ENCODE measurements at places on chromosomes 4 and X. TPM values are rescaled to one million over a fixed set of nuclear protein-coding genes. Genes with fewer than 3 reads are reported as not detected.

DNA sequence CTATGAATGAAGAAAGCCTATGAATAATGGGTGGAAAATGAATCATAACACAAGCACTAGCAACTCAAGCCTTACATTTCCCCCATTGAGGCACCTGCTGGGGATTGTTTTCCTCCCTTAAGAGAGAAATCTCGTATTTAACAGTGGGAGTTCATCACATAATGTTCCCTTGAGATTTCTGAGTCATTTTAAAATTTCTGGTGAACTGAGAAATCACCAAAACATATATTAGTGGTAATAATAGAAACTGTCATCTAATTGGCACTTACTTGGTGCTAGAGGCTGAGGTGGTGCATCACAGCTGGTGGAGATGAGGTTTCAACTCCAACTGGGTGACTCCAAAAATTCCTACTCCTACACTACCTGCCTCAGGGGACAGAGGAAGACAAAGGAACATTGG lies 561.3 kb upstream of the LCORL start:
- DNase-seq = no peak
- no peaks in the 10 kb centered on the region for H3K36me3 ChIP-seq
- H3K4me1 ChIP-seq = no peaks in the 10 kb centered on the region
- peaks cover 5% of the 10 kb centered on the region for H3K27me3 ChIP-seq

Gene ARHGEF9
- 18.6 TPM for total RNA-seq

DNA sequence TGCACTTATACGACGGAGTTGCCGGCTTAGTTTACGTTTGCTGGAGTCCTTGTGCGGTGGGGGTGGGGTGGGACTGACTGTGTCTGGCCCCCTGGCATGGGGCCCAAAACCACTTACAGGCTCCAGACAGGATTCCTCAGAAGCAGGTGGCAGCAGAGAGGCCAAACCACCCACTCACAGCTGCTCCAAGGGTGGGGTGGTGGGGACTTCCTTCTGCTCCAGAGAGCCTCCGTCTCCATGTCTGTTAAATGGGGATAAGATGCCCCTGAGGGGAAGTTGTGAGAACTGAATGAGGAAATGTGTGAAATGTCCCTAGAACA lies 36.7 kb downstream of the PSAPL1 start:
- no peak overlapping the region for H3K4me3 ChIP-seq
- peak; percentile 74 for DNase-seq
- no peaks in the 10 kb centered on the region for H3K27me3 ChIP-seq
- peaks cover 8% of the 10 kb centered on the region for H3K4me1 ChIP-seq

Gene RBM10
- 26.4 TPM for total RNA-seq

Gene GLUD2
- 15.2 TPM for total RNA-seq

Gene PAGE1
- total RNA-seq = not detected

Gene DDIT4L
- total RNA-seq = 4.4 TPM

Gene CASP3
- total RNA-seq = 74.1 TPM

DNA sequence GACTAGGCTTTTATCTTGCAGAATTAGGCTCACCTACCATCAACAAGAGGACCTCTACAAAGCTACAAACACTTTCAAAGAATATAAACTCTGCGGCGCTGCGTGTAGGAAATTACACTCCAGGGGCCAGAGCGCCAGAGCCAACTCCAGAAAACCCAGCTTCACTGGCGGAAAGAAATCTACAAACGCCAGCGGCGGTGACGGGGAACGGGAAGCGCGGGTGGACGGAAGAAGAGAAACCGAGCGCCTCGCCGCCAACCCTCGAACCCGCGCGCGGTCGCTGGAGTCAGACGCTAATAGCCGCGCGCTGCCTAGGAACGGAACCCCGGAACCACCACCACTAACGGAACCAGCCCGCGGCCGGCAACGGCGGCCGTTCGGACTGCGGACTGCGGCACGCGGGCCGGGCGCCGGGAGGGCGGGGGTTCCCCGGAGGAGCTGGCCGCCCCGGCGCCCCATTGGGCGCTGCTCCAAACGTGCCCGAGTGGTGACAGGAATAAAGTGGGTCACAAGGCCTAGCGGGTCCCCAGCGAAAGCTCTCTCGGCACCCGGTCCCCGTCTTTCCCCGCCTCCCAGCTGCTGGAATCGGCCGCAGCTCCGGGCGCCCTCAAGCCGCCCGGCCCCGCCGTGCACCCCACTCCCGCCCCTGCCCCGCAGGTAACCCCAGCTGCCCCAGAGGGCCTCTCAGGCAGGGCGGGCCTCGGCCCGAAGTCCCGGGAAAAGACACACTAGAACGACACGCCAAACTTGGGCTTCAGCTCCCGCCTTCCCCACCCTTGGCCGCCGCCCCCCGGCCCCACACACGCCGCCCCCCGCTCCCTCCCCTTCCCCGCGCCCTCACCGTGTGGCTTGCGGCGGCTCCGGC lies 836 bp downstream of the CLOCK start:
- peak overlapping the region; percentile 70 for H3K4me3 ChIP-seq
- H3K27ac ChIP-seq = peak overlapping the region; percentile 96
- H3K36me3 ChIP-seq = no peaks in the 10 kb centered on the region
- peak; percentile 87 for DNase-seq

DNA sequence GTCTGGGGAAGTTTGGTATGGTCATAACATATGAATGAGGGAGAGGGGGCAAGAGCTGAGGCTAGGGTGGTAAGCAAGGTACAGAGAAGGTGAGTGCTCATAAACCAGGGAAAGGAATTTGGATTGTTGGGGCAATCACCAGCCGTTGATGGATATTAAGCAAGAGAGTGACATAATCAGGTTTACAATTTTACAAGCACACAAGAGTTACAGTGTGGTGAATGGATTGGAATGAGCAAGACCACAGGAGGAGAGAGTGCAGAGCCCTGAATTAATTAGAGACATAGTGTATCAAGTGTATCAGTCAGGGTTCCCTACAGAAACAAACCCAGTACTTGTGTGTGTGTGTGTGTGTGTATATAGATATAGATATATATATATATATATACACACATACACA lies 18.7 kb upstream of the FMR1NB start:
- H3K27me3 ChIP-seq = no peaks in the 10 kb centered on the region
- no peak overlapping the region for H3K27ac ChIP-seq
- DNase-seq = no peak
- no peak overlapping the region for H3K4me3 ChIP-seq

- H3K4me3 ChIP-seq = no peak overlapping the region
- no peaks in the 10 kb centered on the region for H3K4me1 ChIP-seq
- no peak for DNase-seq
- H3K27me3 ChIP-seq = no peaks in the 10 kb centered on the region
- H3K36me3 ChIP-seq = no peaks in the 10 kb centered on the region
These were observed 32.1 kb downstream of the XK start for GRCh38 chrX:37717708-37718107.

- H3K27me3 ChIP-seq = no peaks in the 10 kb centered on the region
- no peak for DNase-seq
- H3K4me3 ChIP-seq = no peak overlapping the region
These were observed 31.7 kb upstream of the MANBA start for GRCh38 chr4:102792361-102792936.

GRCh38 chrX:46130247-46130646 lies 415.0 kb downstream of the ZNF674 start:
- no peaks in the 10 kb centered on the region for H3K27me3 ChIP-seq
- no peaks in the 10 kb centered on the region for H3K4me1 ChIP-seq
- H3K36me3 ChIP-seq = no peaks in the 10 kb centered on the region
- H3K27ac ChIP-seq = no peak overlapping the region

Gene CPLX1
- total RNA-seq = 0.30 TPM

Gene APELA
- total RNA-seq = 1.6 TPM

GRCh38 chrX:6225288-6225910 lies 3.3 kb downstream of the NLGN4X start:
- H3K4me1 ChIP-seq = peaks cover 4% of the 10 kb centered on the region
- H3K4me3 ChIP-seq = peak overlapping the region; percentile 49
- H3K27me3 ChIP-seq = peaks cover 13% of the 10 kb centered on the region
- DNase-seq = no peak

- no peaks in the 10 kb centered on the region for H3K36me3 ChIP-seq
- H3K27ac ChIP-seq = no peak overlapping the region
- no peak overlapping the region for H3K4me3 ChIP-seq
- DNase-seq = peak; percentile 57
- no peaks in the 10 kb centered on the region for H3K4me1 ChIP-seq
These were observed 5.6 kb downstream of the PCDH10 start for GRCh38 chr4:133154725-133155124.

Gene SLC9A7
- 8.1 TPM for total RNA-seq

DNA sequence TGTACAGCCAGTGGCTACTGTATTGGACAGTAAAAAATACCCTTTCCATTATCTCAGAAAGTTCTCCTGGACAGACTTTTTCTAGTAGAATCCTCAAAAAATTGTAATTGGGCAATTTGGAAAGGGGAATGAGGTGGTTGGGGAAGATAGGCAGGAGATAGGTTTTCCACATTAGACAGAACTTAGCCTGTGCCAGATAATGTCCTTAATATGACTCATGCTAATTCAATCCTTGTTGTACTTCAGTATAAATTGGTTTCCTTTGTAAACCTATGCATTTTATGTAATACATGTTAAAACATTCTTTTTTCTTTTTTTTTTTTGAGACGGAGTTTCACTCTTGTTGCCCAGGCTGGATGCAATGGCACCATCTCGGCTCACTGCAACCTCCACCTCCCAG lies 8.9 kb downstream of the EIF4E start:
- no peak overlapping the region for H3K4me3 ChIP-seq
- DNase-seq = no peak
- H3K27me3 ChIP-seq = no peaks in the 10 kb centered on the region
- H3K27ac ChIP-seq = no peak overlapping the region
- H3K4me1 ChIP-seq = no peaks in the 10 kb centered on the region

DNA sequence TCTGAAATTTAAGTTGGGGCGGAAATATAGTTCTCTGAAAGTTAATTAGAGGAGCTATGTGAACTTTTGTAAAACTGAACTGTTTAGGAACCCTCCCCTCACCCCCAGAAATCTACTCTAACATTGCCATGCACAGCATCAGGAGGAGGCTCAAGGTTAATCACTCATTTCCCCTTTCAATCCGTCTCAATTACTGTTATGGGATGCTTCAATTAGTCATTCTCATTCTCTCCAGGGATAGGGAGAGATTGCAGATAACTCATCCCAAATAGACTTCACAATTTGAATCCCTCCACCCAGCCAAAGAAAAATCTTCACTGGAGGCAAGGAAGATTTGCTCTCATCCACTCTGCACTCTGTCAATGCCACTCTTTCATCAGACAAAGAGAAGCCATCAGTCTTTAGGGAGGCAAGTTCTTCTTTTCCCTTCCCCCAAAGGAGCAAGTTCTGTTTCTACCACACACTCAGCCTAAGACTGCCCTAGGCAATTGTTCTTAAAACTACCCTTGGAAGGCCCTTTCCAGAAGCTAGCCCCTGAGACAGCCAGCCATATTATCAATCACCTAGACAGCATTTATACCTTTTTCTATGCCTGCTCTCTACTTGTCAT lies 140.4 kb downstream of the SLC10A7 start:
- H3K27ac ChIP-seq = no peak overlapping the region
- no peak overlapping the region for H3K4me3 ChIP-seq
- H3K36me3 ChIP-seq = no peaks in the 10 kb centered on the region

- no peak for DNase-seq
- H3K27me3 ChIP-seq = no peaks in the 10 kb centered on the region
- H3K4me1 ChIP-seq = no peaks in the 10 kb centered on the region
- no peak overlapping the region for H3K4me3 ChIP-seq
These were observed 144.9 kb downstream of the CHIC2 start for GRCh38 chr4:53919535-53919934.

Gene SCD5
- total RNA-seq = 19.2 TPM

GRCh38 chrX:120419463-120419862 lies 49.6 kb downstream of the LAMP2 start:
- H3K27me3 ChIP-seq = no peaks in the 10 kb centered on the region
- no peak overlapping the region for H3K4me3 ChIP-seq
- no peak for DNase-seq
- H3K4me1 ChIP-seq = no peaks in the 10 kb centered on the region
- H3K36me3 ChIP-seq = no peaks in the 10 kb centered on the region
- no peak overlapping the region for H3K27ac ChIP-seq

- H3K36me3 ChIP-seq = no peaks in the 10 kb centered on the region
- no peak for DNase-seq
- H3K4me1 ChIP-seq = no peaks in the 10 kb centered on the region
- no peak overlapping the region for H3K27ac ChIP-seq
- no peaks in the 10 kb centered on the region for H3K27me3 ChIP-seq
These were observed 20.6 kb downstream of the NKX1-1 start for GRCh38 chr4:1385373-1386340.

GRCh38 chrX:56366901-56367300 lies 134.7 kb downstream of the KLF8 start:
- no peaks in the 10 kb centered on the region for H3K36me3 ChIP-seq
- peak; percentile 23 for DNase-seq
- no peaks in the 10 kb centered on the region for H3K27me3 ChIP-seq
- H3K4me3 ChIP-seq = no peak overlapping the region

Measured in hepatocyte (in vitro differentiated cells).